NCI-H2081 treated with DMSO at 0.1 percent for 48 hours (cell line): ENCODE measurements at places on chromosomes 2 and 18.

- no peak for DNase-seq
Measured at GRCh38 chr18:42517896-42518295, 562.9 kb downstream of the PIK3C3 start.

DNA sequence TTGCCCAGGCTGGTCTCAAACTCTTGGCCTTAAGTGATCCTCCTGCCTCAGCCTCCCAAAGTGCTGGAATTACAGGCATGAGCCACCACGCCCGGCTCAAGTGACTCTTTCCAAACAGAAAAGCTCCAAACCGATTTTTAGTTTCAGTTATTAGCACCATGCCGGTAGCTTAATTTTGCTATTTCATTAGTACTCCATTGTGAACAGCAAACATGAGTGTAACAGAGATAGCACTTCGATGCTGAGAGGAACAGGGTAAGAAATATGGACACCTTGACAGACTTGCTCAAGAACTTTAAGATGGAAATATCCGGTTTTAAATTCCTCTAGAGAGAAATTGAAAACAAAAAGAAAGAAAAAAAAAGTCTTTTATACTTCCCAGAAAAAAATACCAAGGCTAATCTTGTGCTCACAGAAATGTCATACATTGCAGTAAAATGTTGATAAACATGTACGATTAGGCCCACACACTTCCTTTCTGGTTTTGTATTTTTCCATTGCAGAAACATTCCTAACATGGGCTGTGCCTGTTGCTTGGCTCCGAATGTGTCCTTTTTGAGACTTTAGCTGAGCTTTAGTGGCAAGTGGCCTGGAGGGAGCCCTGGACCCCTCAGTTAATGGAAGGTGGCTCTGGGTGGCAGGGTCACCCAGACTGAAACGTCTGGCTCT lies 18.3 kb downstream of the FHL2 start:
- no peak for DNase-seq

DNA sequence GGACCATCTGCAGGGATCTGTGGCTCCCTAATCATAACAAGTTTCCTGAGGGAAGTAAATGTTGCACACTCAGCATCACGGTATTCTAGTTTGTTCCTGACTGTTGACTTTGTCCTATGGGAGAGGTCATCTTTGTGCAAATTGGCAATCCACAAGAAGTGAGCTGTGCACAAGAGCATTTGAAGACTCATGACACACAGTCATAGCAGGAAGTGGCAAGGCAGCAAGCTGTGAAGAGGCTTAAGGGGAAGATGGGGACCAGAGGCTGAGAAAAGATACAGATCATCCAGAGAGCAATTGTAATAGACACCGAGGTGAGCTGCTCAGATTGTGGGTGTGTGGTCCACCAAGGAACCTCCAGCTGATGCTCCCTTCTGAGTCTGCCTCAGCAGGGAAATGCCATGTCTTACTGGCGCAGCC lies 2.7 kb downstream of the TNP1 start:
- no peak for DNase-seq

- no peak for DNase-seq
Measured at GRCh38 chr2:127348426-127349000, 39.3 kb downstream of the MAP3K2 start.
